Vagina (tissue), 2 donors: ENCODE measurements at places on chromosomes 2 and 18.

DNA sequence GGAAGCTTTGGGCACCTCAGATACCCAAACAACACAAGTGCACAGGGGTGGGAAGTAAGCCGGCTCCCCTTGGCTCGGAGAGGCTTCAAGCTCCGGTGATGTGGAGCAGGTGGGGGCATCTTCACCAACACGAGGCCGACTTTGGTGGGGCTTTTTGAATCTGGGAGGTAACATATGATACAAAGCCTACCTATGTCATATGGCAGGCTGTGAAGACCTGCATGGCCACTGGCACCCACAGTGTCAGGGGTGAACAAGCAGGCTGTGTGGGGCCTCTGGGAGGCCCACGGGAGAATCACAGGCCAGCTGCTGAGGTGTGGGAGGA, 109.0 kb downstream of the EIPR1 start:
- DNase-seq = no peak

DNA sequence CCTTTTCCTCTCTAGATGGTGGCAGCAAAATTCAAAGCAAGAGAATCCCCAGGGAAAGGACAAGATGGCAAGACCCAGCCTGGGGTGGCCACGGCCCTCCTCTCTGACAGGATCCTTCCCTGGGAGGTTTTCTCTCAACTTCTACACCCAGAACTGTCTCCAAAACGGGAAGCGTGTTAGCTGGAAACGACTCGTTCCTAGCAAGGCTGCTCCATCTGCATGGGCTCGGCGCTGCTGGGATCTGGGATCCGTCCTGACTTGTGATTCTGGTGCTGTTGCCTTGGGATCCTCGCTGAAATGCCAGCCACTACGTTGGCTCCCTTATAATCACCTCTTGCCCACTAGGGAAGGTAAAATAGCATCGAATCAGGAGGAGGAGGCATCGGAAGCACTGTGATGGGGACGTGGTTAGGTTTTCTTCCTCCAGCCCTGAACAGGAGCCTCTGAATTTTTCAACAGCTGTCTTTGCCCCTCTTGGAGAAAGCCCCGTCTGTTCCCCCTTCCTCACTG, 514.8 kb upstream of the MYT1L start:
- no peak for DNase-seq

DNA sequence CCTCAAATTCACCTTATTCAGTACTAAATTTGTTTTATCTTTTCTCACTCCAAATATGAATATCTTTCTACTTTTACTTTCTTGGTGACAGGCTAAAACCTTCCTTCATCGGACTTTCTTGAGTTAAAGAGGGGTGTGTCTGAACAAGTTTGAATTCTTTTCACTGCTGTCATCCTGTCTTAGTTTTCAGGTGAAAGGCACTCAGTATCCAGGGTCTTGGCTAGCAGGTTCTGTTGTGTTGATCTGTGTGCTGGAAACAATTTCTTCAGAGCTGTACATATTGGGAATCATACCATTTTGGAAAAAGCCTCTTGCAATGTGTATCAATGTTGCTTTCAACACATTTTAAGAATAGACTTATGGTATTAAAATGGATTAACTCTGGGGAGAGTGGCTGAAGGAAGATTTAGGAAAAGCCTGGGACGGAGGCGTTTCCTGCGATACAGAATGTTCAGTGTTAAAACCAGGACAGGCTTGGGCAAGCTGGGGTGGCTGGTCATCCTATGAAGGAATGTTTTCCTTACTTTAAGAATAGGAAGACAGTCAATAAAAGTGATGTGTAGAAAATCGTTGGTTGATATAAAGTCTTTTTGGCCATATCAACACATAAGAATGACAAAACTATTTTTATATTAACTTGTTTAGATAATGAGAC, 350.7 kb upstream of the SPRED2 start:
- DNase-seq = no peak

DNA sequence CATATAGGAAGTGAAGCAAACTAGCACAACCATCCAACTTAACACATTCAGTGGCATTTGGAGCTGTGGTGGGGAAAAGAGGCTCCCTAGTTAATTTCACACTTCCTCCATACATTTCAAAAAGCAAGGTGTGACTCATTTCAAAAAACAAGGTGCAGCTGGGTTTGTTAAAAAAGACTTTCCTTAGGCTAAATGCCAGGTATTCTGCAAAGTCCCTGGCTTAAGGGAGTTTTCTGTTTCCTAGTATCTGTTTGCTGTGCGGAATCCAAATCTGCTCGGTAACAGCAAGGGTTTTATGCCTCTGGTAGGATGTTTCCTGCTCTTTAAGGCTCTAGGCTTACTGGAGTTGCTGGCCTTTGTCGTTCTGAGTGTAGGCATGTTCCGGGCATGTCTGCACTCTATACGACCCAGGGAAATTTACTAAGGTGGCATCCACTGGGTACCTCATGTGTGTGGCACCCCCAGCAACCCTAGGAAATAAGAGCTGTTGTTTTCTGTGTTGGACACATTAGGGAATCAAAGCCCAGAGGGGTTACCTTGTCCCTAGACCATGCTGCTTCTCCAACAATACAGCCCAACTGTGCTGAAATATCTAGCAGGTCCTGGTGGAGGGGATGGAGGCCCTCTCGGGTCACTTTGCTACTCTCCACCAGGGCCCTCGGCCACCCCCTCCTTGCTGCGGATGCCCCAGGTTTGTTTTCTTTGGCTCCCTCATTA, 634 bp upstream of the MSGN1 start:
- DNase-seq = no peak

GRCh38 chr2:240643093-240643810, 18.0 kb downstream of the GPR35 start:
- DNase-seq = no peak

DNA sequence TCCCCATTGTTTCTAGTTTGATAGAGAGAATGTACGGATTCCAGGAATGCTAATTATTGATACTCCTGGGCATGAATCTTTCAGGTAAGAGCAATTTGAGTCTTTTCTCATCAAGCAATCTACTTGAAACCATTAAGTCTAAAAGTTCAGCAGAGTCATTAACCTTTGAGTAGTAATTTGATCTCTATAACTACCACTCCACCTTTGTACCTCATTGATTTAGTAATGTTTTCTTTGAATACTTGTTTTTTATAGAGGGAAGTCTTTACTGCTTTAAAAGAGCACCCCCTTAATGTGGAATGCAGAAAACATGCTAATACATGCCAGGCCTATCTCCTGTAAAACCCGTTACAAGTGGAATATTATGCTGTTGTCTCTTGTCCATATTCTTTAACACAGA, 45.0 kb downstream of the EIF5B start:
- no peak for DNase-seq

- DNase-seq = no peak
These were observed 169.4 kb downstream of the SMAD7 start for GRCh38 chr18:48781163-48781987.

- no peak for DNase-seq
These were observed 2.2 kb downstream of the BUB1 start for GRCh38 chr2:110675679-110676078.

- no peak for DNase-seq
These were observed 632 bp downstream of the AFTPH start for GRCh38 chr2:64524604-64525316.

DNA sequence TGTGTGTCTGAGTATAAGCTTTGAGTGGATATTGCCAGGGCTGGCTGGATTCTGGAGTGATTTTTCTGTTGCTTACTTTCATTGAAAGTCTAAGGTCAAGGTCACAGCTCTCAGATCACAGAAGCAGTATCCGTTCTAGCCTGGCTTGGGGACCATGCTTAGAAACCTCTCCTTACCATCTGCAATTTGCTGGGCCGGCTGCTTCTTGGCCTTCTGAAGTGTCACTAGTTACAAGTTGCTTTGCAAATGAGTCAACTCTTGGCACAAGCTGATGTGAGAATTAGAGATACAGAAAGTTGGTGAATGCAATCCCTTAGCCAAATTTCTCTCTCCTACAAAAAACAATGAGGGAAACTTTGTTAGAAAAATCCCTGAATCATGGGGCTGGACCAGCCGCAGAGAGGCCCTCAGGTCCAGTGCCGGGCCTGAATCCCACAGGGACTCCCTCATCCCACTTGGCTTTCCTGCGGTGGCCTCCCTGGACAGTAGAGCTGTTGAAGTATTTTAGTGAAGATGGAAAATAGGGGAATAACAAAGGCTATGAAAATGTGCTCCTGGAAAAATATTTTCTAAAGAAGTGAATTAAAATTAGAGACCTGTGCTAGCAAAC, 92.7 kb upstream of the CNGA3 start:
- DNase-seq = no peak

GRCh38 chr18:4549164-4549872, 94.2 kb upstream of the DLGAP1 start:
- DNase-seq = no peak
